ENCODE measurements at places on chromosomes 6 and 20.
A peak's percentile ranks its signal among the peaks of the same experiment; 100 is the strongest.

DNA sequence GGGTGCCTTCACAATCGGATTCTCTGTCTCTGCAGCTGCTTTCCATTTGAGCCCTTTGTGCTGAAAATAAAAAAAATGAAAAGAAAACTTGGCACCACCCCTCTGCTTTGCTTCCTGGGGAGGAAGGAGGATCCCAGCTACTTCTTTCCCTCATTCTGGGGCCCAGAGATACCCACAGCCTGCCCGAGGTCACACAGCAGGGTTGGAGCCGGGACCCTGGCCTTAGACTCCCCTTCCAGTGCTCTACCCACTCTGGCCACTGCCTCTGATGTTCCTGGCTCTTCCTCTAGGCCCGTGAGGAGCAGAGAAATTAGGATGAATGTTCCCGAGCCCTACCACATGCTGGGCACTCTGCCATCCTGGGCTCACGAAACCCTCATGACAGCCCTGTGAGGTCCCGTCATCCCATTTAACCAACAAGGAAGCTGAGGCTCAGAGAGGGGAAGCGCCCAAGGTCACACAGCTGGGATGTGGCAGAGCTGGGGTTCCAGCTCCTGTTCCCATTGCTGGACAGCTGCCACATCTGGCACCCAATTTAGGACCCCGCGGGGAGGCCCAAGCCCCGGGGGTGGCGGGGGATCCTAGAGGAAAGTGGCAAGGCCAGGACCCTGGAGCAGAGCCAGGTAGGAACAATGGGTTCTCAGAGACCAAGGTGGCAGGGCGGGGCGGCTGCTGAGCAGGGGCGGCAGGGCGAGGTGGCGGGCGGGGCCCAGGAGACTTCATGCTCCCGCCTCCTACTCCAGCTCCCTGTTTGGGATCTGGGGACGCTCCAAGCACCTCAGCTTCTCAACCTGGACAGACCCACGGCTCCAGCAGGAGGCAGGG is 76.6 kb downstream of the CEBPB start:
- no peak for DNase-seq

- DNase-seq, result no peak
Observed at GRCh38 chr6:66421570-66421969, 714.5 kb upstream of the EYS start.

- DNase-seq, result no peak
Observed at GRCh38 chr6:158002951-158003853, 21.5 kb downstream of the SYNJ2 start.

GRCh38 chr20:49835031-49835430 is 22.4 kb downstream of the SLC9A8 start:
- no peak for DNase-seq

DNA sequence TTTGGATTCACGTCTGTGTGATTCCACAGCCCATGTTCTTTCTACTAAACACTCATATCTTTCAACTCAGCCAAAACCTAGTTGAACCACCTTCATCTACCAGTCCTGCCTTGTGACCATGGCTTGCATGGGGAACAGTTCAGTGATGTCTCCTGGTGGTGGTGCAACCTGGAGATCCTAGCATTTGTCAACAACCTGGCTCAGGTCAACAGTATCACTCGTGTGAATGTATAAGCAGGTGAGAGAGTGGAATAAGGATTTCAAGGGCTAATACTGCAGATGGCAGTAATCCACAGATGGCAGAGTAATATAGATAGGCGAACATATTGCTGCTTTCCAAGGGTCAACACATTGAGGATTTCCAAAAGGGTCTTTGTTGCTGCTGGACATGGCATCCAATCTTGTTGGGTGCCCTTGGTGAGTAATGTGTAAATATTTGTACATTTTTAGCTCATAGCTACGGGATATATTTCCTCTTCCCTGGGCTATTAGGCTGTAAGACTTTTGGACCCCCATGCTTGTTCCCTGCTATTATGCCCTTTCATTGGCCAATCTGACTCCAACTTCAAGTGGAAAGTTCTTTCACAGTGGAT is 13.4 kb downstream of the PBOV1 start:
- no peak for DNase-seq

GRCh38 chr20:12989586-12990115 is 19.1 kb upstream of the SPTLC3 start:
- DNase-seq, result no peak

GRCh38 chr6:168100011-168100802 is 21.2 kb upstream of the FRMD1 start:
- no peak for DNase-seq

DNA sequence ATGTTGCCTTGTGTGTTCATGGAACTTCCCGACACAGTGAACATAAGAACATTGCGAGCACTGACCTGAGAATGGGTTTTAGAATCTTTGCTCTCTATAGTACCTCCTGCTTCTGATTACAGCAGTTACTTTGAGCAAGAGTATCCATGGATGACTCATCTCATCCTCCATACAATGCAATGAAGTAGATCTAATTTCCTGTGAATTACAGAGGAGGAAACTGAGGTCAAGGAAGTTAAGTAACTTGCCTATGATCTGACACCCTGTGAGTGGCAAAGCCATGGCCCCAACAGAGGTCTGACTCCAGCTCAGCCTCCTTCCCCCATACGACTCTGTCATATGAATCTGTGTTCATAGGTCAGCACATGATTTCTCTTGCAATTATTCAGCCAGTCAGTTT is 518.1 kb downstream of the TFAP2A start:
- DNase-seq, result no peak

DNA sequence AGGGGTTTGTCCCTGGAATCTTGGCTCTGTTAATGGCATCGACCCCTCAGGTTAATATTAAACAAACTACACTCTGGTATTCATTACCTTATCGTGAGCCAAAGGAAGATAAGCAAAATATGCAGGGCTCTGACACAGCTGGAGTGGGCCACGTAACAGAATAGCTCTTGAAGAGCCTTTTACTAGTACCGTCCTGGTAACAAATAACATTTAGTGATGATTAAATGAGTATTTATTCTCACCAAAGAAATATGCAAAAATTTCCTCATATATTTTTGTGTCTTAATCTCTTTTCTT is 20.1 kb upstream of the UTRN start:
- DNase-seq, result no peak

- no peak for DNase-seq
Observed at GRCh38 chr6:135179372-135179771, 1.7 kb upstream of the MYB start.

- DNase-seq, result peak; percentile 53
Observed at GRCh38 chr20:58651946-58652605, 993 bp downstream of the STX16 start.

GRCh38 chr6:75852721-75853120 is 103.7 kb downstream of the MYO6 start:
- no peak for DNase-seq

- no peak for DNase-seq
Observed at GRCh38 chr20:23119456-23120216, 33.5 kb upstream of the CD93 start.

DNA sequence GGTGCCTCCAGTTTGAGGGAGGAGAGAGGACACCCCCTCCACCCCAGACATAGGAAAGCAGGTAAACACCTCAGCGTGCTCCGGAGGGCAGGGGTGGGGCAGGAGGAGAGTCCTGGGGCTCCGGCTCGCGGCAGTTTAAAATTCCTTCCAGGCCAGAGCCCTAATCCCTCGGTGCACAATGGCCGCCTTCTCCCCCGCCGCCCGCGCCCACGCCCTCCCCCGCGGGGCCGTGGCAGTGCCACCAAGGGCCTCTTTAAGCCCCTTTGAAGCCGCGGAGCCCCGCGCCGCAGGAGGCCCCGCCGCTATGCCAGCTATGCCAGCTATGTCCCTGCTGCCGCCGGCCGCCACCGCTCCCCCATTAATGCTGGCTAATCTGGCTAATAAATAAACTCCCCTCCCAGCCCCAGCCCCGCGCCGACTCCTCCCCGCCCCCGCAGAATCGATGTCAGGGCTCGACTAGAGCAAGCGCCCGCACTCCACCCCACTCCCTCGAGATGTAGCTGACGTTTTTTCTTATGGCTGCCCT is 125.1 kb downstream of the MRPL14 start:
- DNase-seq, result no peak

GRCh38 chr6:39669207-39669972 is 55.8 kb downstream of the KIF6 start:
- no peak for DNase-seq

DNA sequence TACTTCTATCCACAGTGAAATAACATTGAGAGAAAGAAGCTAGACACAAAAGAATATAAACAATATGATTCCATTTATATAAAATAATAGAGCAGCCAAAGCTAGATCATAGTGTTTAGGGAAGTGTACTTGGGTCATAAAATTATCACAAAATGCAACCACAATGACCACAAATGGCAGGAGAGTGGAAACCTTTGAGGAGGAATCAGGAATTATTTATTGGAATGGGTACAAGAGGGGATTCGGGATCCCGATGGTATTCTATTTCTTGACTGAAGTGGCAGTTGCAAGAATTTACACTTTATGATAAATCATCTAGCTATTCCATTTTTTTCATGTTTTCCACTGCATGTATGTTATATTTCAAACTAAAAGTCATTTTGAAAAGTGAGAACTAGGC is 76.1 kb downstream of the IPCEF1 start:
- DNase-seq, result no peak

GRCh38 chr20:52410182-52410647 is 218.6 kb upstream of the ZFP64 start:
- DNase-seq, result peak; percentile 48

DNA sequence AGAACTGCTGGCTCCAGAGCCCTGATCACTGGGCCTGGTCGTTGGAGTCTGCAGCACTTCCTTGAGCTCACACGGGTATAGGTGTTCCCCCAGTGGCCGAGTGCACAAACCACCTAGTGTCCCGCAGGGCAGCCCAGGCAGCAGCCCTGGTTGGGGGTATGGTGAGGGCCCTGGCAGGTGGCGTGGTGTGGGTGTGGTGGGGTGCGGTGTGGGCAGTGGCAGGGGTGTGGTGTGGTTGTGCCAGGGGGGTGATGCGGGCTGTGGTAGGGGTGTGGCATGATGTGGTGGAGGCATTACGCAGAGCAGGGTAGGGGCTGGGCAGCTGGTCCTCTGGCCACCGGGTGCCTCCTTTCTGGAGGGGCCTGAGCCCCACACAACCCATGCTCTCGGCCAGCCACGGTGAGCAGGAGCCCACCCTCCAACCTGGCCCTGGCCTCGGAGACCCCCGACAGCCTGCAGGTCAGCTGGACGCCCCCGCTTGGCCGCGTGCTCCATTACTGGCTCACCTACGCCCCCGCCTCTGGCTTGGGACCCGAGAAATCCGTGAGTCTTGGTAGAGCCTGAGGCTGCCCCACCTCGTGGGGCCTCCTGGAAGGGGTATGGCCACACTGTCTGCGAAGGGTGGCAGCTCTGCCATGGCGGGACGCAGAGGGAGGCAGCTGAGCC is 20.5 kb downstream of the COL20A1 start:
- no peak for DNase-seq

DNA sequence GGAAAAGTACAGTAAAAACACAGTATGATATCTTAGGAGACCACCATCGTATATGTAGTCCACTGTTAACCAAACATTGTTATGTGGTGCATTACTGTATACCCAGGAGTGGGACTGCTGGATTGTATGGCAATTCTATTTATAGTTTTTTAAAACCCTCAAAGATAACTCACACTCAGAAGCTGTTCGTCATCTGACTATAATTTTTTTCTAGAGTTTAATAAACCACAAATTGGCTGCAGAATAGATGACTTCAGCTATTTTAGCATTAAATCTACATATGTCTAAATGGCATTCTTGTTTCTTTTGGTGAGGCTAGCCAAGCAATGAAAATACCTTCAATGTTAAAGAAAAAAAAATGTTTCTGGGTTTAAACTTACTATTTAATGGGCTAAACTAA is 134.2 kb upstream of the BMP5 start:
- DNase-seq, result no peak

- DNase-seq, result no peak
Observed at GRCh38 chr6:10347561-10348327, 67.1 kb downstream of the TFAP2A start.

DNA sequence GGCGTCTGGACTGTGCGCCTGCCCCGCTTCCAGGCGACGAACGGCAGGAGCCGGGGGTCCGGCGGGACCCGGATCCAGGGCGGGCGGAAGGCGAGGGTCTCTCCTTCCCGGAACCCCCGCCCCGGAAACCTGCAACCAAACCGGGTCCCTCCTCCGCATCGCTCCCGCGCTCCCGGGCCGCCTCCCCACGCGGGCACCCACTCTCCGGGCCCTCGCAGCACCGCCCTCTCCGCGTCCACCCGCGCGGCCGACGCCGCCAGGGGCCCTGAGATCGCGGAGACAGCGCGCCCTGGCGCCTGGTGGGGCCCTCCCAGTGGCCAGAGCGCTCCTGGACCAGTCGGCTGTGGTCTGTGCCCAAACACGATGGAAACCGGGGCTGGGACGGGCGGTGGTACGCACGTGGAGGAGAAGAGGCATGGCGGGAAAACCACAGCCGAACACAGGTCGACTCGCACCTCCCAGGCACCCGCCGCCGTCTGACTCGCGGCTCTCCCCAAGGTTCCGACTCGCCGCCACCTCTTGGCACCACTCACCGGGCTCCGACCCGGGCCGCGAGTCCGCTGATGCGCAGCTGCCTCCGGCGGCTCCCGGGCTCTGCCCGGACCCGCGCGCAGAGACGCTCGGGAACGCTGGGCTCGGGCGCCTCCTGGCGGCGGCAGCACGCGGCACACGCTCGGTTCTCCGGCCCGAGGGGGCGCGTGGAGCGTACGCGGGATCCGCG is 7.9 kb downstream of the NKX2-2 start:
- peak; percentile 28 for DNase-seq
